ENCODE measurements at places on chromosomes 1 and 21. TPM values are rescaled to one million over a fixed set of nuclear protein-coding genes. Genes with fewer than 3 reads are reported as not detected.

The CFHR1 gene
- total RNA-seq, result not detected

The NID1 gene
- total RNA-seq, result 26.9 TPM

The WNT2B gene
- total RNA-seq, result 0.15 TPM

The BSND gene
- not detected for total RNA-seq

- no peak for DNase-seq
- H3K27ac ChIP-seq, result no peak overlapping the region
- H3K4me3 ChIP-seq, result no peak overlapping the region
- peaks cover 35% of the 10 kb centered on the region for H3K36me3 ChIP-seq
- no peaks in the 10 kb centered on the region for H3K27me3 ChIP-seq
- peaks cover 34% of the 10 kb centered on the region for H3K4me1 ChIP-seq
Observed at GRCh38 chr1:155957411-155957915, 16.0 kb downstream of the RXFP4 start.

DNA sequence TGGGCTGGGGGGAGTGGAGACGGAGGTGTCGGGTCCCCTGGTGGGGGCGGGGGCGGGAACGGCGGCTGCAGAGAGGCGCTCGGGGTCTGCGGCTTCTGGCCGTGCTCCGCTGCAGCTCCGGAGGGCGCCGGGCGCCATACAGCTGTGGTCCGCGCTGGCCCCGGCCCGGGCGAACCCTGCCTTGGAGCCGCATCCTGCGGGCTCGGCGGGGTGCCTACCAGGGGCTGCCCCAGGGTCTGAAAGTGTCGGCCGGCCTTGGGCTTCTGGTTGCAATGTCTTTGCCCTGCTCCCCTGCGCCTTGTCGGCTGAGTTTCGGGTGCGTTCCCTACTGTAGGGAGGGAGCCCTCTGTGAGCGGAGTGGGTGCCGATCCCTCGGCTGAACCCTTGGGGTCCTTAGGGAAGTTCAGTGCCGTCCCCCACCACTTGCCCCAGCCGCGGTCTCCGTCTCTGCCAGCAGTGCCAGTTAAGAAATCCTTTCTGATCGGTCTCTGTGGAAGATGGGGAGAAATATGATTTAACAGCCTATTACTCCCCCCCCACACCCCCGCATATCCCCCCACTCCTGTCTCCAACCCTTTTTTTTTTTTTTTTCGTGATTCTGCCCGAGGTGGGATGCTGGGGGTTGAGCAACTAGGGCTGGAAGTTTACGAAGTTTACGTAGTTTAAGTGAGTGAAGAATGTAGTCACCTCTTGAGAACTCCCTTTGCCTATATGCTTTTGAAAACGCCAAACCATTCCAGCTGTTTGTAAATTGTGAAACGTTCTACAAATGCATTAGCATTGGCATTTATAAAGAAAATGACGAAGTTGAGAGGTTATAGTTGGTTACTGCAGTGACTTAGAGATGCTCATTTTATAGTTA lies 588 bp downstream of the NEXN start:
- H3K4me1 ChIP-seq, result no peaks in the 10 kb centered on the region
- H3K36me3 ChIP-seq, result no peaks in the 10 kb centered on the region
- no peaks in the 10 kb centered on the region for H3K27me3 ChIP-seq
- no peak overlapping the region for H3K27ac ChIP-seq
- DNase-seq, result no peak

- no peaks in the 10 kb centered on the region for H3K4me1 ChIP-seq
- H3K27me3 ChIP-seq, result no peaks in the 10 kb centered on the region
Observed at GRCh38 chr21:27201197-27201596, 234.3 kb upstream of the ADAMTS5 start.

- H3K36me3 ChIP-seq, result peaks cover 8% of the 10 kb centered on the region
- no peak overlapping the region for H3K4me3 ChIP-seq
- DNase-seq, result no peak
Observed at GRCh38 chr1:64851664-64852063, 106.8 kb downstream of the RAVER2 start.

DNA sequence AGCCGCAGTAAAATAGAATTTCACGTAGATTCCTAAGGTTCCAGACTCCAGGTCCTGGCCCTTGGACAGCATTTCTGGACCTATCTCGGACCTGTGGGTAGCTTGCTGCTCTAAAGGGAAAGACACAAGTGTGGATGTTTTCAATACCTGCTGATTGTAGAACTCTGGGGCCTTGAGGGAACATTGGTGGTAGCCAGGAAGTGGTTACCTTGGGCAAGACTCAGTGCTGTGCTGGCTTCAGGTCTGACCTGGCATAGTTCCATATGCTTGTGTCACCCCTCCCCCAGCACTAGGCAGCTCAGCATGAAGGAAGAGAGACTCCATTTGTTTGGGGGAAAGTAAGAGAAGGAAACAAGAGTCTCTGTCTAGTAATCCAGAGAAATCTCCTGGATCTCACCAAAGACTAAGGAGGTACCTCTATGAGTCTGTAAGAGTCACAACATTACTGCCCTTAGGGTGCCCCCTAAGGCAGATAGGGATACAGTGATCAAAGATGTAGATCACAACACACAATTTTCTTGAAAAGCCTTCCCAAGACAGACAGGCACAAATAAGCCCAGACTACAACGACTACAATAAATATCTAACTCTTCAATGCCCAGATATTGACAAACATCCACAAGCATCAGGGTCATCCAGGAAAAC lies 398.8 kb downstream of the TGFB2 start:
- H3K27me3 ChIP-seq, result no peaks in the 10 kb centered on the region
- no peak overlapping the region for H3K27ac ChIP-seq
- no peak for DNase-seq
- H3K4me3 ChIP-seq, result no peak overlapping the region

DNA sequence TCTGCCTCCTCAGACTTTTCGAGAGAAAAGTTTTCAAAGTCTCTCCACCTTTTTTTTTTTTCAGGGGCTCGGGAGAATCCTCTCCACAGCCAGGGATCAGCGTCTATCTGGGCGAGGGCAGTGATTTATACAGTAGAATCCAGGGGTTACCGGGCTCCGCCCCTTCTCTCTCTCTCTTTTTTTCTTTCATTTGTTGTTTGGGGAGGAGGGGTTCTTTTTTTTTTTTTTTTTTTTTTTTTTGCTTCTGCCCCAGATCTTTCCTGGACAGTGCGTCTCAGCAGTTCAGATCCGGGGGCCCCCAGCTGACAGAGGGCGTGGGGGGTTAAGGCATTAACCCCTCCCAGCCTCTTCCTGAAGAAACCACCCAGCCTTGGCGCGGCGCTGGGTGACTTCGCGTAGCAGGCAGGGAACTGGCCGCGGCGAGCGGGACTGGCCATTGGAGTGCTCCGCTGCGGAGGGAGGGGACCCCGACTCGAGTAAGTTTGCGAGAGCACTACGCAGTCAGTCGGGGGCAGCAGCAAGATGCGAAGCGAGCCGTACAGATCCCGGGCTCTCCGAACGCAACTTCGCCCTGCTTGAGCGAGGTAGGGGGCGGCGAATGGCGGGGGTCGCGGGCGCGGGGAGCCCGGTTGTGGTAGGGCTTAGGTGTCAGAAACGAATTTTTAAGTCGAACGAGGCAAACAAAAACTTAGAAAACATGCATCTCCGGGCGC lies at the start of gene S1PR1:
S1PR1 (plus strand) TSS at position 504 of the 713 bp plus-strand sequence. CDS start 1,966 bp downstream, outside the sequence.
- H3K27me3 ChIP-seq, result no peaks in the 10 kb centered on the region
- H3K36me3 ChIP-seq, result peaks cover 6% of the 10 kb centered on the region

GRCh38 chr1:119409731-119410130 lies 5.2 kb upstream of the HSD3B2 start:
- no peaks in the 10 kb centered on the region for H3K4me1 ChIP-seq
- H3K27ac ChIP-seq, result no peak overlapping the region
- no peaks in the 10 kb centered on the region for H3K36me3 ChIP-seq
- no peaks in the 10 kb centered on the region for H3K27me3 ChIP-seq

- peaks cover 28% of the 10 kb centered on the region for H3K36me3 ChIP-seq
- H3K4me1 ChIP-seq, result peaks cover 19% of the 10 kb centered on the region
- no peak overlapping the region for H3K4me3 ChIP-seq
- DNase-seq, result no peak
- no peak overlapping the region for H3K27ac ChIP-seq
Observed at GRCh38 chr1:179090522-179090921, 8.7 kb downstream of the TOR3A start.
